ENCODE measurements at places on chromosomes 1 and 21. TPM values are rescaled to one million over a fixed set of nuclear protein-coding genes. Genes with fewer than 3 reads are reported as not detected.

- DNase-seq = no peak
These were observed 48.0 kb upstream of the WDR26 start for GRCh38 chr1:224482619-224483018.

DNA sequence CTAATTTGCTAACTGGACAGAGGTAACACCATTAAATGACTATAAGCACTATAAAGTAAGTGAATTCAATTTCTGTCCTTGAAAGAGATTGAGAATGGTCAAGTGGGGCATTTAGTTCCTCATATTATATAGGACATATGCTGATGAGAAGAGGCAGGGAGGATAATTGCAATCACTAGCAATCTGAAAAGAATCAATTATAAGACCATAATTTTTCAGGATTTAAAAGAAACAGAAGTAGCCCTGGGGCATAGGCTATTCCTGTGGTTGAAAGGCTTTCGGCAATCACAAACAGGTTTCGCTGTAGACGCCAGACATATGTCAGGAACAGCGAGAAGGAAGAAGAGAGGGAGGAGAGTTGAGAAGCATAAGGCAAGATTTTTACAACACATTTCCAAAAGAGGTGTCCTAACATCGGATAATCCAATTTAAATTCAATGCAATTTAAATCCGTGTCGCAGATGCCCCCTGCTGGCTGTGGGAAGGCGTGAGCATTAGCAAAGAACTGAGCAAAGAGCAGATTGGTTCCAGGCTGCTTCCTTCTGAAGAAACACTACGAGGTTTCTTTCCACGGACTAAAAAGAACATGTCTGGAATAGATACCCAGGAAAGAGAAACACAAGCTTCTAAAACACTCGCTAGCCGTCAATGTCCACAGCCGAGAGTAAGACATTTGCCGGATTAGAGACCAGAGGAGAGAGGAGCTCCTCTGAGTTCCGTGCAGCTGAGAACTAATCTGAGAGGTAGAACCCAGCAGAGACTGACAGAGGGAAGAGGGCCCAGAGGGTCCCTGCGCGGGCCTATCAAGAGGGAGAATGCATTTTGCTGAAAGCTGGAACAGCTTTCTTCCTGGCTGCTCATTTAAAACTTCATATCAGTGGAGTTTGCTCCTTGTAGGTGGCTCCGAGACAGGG lies 27.9 kb downstream of the RGS5 start:
- no peak for DNase-seq

Gene OPRD1
- total RNA-seq = not detected

Gene SH2D5
- total RNA-seq = 157 TPM

DNA sequence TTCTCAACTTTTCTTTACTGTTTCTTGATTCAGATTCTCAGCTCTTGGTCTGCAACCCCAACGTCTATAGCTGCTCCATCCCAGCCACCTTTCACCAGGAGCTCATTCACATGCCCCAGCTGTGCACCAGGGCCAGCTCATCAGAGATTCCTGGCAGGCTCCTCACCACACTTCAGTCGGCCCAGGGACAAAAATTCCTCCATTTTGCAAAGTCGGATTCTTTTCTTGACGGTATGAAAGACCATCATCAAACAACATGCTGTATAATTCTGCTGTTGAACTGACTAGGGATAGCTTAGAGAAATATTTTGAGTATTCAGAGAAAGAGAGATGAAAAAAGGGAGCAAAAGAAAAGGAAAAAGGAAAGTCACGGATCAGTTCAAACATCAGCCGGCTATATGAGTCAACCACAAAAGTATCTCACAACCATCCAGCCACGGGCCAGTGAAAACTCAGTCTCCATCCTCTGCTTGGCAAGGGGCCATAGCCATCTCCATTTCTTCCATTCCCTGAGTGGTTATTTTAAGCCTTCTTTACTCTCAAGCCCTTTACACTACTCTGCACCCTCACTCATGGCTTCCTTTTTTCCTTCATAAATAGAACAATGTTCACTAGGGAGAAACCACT lies 14.1 kb downstream of the DNASE2B start:
- DNase-seq = no peak

DNA sequence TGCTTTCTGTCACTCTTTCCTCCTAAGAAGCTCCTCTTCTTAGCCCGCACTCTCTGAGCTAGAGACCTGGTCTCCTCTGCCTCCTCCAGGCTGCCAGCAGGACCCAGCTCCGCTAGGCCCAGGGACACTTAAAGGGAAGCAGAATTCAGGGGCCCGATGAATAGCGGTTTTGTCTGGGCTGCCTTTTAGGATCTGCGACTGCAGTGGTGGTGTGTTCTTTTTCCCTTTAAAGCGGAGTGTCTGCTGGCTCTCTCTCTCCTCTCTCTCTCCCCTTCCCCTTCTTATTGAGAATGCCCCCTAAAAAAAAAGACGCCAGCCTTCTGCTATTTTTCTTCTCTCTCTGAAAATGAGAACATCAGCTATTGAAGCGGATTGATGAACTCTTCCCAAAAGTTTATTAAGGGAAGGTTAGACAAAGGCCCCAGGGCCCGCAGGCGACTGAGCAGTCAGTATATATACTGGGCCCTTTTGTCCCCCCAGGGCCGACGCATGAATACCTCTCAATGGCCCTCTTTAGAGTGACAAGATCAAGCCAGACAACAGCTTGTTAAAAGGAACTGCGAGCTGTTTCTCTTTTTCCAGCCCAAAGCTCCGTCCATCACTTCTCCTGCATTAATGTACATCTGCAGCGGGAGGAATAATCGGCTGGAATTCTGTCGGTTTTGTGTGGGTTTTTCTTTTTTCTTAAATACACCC lies 27.0 kb downstream of the PAX7 start:
- no peak for DNase-seq

Gene OR2T2
- total RNA-seq = not detected

- no peak for DNase-seq
These were observed 9.3 kb downstream of the SAMD11 start for GRCh38 chr1:932776-933602.

- no peak for DNase-seq
These were observed at the start of gene POU3F1 for GRCh38 chr1:38046333-38046883. Gene POU3F1, minus strand, starts transcription at chr1:38046793. Its CDS starts 50 bp downstream, at chr1:38046743.
